Lower leg skin (tissue), 4 donors: ENCODE measurements at places on chromosomes 5 and 9.

DNA sequence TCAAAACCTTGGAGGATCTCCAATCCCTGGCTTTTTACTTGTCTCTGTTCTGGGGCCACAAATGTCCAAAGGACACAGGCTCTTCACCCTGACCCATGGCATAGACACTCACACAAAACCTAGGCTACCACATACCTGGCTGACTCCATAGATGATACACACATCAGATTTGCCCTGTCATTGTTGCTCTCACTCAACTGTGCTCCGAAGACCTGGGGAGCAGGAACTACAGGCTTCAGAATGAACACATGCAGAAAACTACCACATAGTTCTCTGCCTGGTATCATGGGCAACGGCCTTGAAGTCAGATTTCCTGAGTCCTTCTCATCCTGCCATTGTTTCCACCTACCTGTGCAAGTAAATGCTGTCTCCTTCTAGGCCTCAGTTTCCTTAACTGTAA, 226.2 kb downstream of the KIF4B start:
- DNase-seq, result no peak

DNA sequence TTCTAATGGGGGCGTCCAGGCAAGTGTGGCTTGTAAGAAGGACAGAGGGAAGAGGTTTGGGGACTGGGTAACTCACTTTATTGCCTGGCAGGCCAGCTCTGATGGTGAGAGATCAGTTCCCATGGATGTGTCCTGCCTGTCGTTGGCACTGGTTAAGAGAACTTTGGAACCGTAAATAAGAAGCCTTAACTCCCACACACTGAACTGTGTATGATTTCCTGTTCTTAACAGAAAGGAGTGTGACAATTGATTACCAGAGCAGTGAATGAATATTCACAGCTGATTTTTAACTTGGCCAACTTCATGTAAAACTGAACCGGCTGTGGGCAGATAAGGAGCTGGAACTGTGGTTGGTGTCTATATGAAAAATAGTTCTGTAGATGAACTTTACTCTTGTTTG, 63.2 kb downstream of the MEGF10 start:
- no peak for DNase-seq

DNA sequence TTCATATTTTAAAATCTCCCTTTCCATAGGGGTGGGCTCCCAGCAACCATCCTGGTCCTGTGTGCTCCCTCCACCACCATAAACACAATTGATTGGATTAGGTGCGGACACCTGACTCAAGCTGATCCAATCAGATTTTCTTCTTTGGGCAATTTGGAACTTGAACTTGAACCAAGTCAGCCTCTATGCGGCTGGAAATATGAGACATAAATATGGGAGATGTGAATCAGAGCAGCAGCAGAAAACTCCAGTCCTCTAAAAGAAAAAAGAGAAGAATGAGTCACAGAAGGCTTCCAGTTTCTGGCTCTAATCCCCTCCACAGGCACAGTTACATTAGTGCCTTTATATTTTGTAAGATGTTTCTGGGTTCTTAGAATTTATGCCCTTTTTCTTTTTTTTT, 306.6 kb downstream of the MLLT3 start:
- no peak for DNase-seq

DNA sequence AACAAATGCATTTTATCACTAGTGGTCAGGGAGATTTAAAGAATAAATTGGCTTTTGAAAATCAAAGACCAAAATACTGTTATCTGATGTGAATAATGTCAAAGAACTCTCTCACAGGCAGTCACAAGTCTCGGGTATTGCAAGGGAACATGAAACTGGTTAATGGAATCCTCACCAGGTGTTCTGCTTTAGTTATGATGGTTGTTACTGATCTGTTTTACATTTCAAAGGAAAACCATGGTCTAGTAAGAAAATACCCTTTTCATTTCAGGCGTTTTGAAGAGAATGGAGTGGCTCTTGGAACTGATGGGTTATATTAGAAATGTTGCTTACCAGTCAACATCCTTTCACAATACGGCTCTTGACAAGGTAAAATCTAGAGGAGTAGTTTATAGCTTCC, 43.4 kb downstream of the HACD4 start:
- DNase-seq, result no peak

- DNase-seq, result no peak
Measured at GRCh38 chr9:91273853-91274552, 87.7 kb downstream of the AUH start.

DNA sequence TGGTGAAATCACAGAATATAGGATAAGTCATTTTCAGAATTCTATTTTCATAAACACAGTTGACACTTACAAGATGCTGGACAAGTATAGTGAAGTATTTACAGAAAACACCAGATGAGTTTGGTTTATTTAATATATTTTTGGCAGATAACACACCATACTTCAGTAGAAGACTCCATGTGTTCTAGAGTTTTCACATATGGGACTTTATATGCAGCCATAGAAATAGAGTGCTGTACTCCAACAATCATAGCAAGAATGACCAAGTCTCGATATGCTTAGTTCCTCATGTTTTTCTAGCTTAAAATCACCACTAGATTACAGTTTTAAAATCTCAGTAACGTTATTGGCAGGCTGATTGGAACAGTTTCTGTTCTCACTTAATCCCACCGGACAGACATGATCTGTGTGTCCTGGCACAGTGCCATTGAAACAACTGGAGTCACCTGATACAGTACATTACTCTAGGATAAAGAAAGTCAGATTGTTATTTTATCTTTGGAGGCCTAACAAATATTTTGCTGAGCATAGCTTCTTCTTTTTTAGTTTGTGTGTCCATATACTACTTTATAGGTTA, 45.8 kb upstream of the ERBIN start:
- no peak for DNase-seq

DNA sequence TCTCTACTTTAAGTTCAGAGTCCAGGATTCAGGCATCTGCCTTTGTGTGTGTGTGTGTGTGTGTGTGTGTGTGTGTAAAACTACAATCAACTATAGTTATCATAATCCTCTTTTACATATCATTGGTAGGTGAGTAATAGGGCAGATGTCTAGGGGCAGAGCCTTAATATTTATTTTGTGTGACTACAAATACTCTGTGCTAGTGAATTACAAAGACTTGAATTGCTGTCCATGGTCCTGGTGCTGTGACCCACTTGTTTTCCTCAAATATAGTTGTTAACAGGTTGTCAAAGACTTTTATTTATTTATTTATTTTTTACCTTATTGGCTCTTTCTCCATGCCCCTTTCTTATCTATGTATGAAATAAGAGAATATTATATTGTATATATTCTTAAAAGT, 196.8 kb downstream of the ANXA1 start:
- DNase-seq, result no peak

DNA sequence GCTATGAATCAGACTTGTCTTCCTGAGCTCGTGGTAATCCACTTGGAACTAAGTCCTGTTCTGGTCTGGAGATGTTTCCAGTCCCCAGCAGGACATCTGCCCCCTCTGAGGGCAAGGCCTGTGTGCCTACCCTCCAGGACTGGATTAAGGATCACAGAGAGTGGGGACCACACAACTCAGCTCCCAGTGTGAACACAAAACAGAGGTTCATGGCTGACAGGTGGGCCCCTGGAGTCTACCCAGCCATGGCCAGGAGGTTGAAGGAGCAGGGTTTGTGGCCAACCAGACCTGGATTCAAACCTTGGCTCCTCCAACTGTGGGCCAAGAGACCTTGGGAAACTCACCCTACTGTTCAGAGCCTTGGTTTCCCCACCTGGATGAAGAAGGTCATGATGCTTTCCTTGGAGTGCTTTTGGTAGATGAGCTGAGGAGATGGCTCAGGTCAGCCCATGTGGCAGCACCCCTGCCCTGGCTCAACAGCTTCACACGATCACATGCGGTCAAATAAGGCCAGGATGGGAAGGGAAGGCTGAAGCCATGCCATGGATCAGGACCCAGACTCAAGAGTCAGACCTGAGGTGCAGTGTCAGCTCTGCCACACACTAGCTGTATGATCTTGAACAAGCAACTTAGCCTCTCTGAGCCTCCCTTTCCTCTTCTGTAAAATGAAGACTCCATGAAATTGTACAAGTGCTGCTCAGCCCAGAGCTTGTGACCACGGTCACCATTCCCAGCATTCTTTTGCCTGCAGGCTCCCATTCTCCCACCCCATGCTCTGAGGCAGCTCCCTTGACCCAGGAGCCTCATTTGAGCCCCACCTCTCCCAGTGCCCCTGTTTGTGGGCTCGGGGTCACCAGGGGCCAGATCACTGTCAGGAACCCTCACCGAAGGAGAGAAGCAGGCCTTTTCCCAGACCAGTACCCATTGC, 27.3 kb upstream of the ANGPTL2 start:
- DNase-seq, result no peak

DNA sequence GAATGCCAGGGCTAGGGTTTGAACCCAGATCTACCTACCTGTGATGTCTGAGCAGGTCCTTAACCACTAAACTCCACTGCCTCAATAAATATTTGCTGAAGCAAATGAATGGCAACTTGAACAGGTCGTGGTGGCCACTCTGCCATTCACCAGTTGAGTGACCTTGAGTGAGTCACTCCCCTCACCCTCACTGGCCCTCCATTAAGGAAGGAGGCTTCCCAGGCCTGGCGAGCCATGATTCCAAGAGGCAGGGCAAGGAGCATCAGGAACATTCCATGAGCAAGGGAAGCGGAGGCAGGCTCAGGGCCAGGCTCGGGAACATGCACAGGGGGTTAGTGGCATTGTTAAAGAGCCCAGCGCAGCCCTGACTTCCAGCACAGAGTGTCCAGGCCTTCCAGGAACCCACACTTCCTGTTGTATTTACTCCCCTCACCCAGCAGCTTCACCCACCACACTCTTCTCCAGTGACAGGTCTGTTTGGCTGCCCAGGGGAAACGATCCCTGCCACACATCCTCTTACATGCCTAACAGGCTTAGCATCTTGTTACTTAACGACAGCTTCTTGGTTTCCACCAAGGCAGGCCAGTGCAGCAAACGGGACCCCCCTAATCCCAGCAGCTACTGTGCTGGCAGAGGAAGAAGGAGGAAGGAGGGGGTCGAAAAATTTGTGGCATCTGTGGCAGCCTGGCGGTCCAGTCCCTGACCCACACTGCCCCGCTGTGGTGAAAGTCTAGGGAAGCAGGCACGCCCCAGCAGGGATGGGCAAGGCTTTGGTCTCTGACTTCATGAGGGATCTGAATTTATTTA, 43.7 kb upstream of the TTC1 start:
- no peak for DNase-seq

DNA sequence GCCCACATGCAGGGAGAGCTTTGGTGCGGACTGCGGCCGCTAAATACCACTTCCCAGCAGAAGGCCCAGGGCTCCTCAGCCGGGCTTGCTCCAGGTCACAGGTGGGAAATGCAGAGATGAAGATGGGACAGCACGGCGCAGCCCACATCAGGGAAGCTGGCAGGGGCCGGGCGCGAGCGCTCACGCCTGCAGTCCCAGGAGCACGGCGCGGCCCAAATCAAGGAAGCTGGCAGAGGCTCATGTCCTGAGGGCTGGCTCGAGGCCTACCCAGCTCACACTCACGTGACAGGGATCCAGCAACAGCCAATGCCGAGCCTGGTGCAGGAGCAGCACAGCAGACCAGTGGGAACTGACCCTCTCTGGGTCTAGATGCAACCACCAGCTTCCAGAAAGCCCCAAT, 16.3 kb downstream of the LPCAT1 start:
- DNase-seq, result no peak

- no peak for DNase-seq
Measured at GRCh38 chr5:141825791-141826560, 52.2 kb downstream of the PCDH1 start.

DNA sequence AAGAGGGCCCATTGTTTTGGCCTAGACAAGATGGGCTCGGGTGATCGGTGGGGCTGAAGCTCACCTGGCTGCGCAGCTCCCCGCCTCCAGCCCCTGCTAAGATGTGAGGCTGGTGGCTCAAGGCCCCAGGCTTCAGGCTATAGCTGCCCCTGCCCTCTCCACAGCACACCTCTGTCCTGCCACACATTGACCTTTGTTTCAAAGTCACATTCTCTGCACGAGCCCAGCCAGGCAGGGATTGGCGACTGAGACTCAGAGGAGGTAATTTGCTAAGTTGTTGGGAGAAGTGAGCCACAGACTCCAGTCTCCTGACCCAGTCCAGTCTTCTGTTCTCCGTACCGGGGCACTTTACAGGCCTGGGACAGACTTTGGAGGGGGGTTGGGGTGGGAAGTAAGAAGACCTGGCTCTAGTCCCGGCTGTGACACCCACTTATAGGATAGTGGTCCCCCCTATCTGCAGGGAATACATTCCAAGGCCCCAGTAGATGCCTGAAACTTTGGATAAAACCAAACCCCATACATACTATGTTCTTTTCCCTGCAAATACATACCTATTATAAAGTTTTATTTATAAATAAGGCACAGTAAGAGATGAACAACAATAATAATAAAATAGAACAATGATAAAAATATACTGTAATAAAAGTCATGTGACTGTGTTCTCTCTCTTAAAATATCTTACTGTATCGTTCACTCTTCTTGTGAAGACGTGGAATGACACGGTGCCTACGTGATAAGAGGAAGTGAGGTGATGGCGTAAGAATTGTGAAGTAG, 13.3 kb downstream of the PDGFRB start:
- no peak for DNase-seq

GRCh38 chr9:122498883-122499288, 11.7 kb upstream of the OR1J2 start:
- DNase-seq, result peak; percentile 32

- no peak for DNase-seq
Measured at GRCh38 chr9:107784235-107784958, 294.8 kb upstream of the KLF4 start.

GRCh38 chr5:96952974-96953730, 17.3 kb downstream of the LNPEP start:
- no peak for DNase-seq

DNA sequence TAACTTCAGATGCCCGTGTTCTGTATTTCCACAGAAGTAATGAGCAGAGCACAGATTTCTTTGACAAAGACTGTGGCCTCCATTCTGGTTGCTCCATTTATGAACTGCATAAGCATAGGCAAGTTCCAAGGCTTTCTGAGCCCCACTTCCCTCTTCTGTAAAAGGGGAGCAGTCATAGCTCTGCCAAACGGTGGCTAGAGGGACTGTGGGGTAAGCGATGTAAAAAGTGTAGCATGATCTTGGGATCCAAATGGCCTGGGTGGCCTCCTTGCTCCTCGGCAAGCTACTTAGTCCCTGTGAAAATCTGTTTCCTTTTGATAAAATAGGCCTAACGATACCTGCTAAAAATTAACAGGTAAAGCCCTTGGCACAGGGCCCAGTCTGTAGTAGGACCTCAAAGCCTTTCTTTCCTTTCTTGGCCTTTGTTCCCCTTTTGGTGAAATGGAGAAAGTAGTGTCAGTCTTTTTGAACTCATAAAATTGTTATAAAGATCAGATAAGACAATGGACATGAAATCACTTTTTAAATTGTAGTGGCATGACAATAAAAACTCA, 646.6 kb downstream of the ACTL7B start:
- no peak for DNase-seq

DNA sequence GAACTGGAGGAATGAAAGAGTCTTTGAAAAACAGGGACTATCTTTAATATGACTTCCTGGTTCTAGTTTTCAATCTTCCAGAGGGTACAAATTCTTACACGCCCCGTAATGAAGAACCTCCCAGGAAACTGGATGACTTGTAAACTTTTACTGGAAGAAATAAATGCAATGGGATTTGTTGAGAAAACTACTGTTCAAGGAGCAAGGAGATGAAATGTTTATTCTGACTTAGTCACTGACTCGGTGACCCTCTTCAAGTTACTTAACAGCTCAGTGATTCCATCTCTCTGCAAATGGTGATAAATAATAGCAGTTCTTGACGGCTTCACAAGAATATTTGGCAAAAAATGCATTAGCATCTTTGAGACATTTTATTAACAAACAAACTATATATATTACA, 858.6 kb downstream of the PTPRD start:
- DNase-seq, result no peak

GRCh38 chr9:134476272-134476941, 150.2 kb downstream of the RXRA start:
- DNase-seq, result no peak
